ENCODE measurements at places on chromosomes 12 and 14. TPM values are rescaled to one million over a fixed set of nuclear protein-coding genes. Genes with fewer than 3 reads are reported as not detected.

CD4 gene
- 88.8 TPM for polyA plus RNA-seq

- peak; percentile 100 for DNase-seq
These were observed at the start of the genes KLHL28 and TOGARAM1 for GRCh38 chr14:44961554-44962333. Gene KLHL28, minus strand, starts transcription at chr14:44961947. Its CDS starts 16,019 bp downstream, at chr14:44945928. Gene TOGARAM1, plus strand, starts transcription at chr14:44962190. Its CDS starts 232 bp downstream, at chr14:44962422.

DNA sequence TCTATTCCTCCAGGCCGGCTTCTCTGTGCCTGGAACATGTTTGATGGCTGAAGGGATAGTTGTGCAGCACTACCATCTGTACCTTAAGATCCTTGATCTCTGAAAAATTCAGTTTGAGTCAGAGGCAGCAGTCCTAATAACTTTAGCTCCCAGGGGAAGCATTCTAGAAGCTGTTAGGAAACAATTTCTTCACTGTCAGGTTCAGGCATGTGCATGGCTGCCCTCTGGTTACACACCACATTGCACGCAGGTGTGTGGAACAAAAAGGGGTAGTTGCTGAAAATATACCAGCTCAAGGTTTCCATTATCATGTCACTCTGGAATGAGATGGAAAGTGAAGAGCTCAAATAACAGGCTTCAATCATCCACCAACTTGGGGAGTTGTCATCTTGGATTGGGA, 80.1 kb downstream of the CHST11 start:
- no peak for DNase-seq

PLD4 gene
- 3.1 TPM for polyA plus RNA-seq

CD163L1 gene
- polyA plus RNA-seq: 8.9 TPM

DNA sequence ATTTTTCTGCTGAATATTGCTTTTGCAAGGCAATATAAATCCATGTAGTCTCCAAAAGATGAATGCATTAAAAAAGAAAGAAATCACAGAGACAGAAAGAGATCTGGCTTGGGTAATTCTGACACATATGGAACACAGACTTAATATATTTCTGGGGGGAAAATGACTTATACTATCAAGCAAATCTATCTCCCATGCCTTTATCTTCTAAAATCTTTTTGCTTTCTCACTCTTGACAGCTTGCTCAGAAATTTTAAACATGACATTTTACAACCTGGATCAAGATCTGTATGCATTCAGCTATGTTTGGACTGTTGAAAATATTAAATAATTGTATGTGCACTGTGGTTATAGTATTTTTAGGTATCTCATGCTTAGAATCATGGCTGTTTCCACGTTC, 73.0 kb downstream of the KITLG start:
- no peak for DNase-seq

NRXN3 gene
- 1.4 TPM for polyA plus RNA-seq

LTA4H gene
- 148 TPM for polyA plus RNA-seq

HOXC10 gene
- polyA plus RNA-seq: 1.2 TPM

DNA sequence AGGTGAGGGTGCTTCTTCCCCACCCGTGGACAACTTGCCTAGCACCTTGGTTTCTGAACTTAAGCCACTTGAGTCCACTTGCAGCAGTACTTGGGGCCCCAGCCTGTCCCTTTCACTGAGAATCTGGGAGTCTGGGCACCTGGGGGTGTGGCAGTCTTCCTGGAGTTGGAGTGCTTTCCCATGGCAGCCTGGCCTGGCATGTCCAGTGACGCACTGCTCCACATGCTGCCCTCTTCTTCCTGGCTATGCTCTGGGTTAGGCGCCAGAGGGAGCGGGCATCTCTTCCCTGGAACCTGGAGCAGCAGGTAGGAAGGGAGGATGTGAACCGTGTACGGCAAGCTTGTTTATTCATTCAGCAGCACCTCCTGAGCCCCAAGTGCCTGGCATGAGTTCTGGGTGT, 76.4 kb downstream of the PAPOLA start:
- no peak for DNase-seq

KIAA0586 gene
- polyA plus RNA-seq: 20.3 TPM

KMT2D gene
- polyA plus RNA-seq: 47.8 TPM

L3HYPDH gene
- 58.7 TPM for polyA plus RNA-seq

- DNase-seq: no peak
These were observed 83.8 kb upstream of the RFLNA start for GRCh38 chr12:124210991-124211577.

KCNA5 gene
- 1.3 TPM for polyA plus RNA-seq

DNA sequence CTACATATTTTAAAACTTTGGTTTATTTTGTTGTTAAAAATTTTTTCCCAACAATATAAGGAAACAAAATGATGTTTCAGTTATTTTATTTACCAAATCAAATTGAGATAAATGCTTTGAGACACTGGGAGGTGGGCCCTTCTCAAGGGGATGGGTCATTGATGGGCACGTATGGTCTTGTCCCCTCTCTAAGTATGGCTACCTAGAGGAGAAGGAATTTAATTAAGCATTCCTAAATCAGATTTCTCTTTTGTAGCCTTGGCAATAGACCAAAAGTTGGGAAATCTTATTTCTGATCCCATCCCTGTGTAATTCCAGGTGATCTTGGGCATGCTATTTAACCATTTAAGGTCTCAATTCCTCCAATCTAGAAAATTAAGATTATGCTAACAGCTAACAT, 79.0 kb downstream of the SCN8A start:
- DNase-seq: no peak

- DNase-seq: peak; percentile 7
These were observed 324 bp downstream of the POLE start for GRCh38 chr12:132686825-132687210.

GRCh38 chr14:81946834-81947798, 413.5 kb upstream of the SEL1L start:
- DNase-seq: no peak

DNA sequence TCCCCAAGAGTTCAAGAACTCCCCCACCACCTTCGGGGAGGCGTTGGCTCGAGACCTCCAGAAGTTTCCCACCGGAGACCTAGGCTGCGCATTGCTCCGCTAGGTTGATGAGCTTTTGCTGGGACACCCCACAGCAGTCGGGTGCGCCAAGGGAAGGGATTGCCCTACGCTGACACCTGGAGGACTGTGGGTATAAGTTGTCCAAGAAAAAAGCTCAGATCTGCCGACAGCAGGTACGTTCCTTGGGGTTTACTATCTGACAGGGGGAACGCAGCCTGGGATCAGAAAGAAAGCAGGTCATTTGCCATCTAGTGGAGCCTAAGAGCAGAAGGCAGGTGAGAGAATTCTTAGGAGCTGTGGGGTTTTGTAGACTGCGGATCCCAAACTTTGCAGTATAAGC, 98.8 kb downstream of the FRMD6 start:
- DNase-seq: no peak

- DNase-seq: no peak
These were observed 469.6 kb downstream of the RGS6 start for GRCh38 chr14:72401632-72402376.

DNA sequence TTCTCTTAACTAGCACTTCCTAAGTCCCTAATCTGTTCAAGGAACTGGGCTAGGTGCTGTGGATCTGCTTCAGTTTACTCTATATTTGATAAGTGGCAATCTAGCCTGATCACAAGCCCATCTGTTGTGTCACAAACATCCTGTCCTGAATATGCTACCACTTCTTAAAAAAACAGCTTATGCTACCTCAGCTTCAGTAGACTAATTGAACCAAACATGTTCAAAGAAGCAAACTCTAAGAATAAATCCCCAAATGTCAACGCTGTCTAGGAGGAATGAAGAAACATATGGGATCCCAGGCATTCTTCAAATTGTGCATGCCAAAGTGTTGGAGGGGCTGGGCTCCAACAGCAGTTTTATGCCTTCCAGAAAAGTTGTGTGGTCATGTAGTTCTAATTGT, 10.4 kb upstream of the KCNH5 start:
- DNase-seq: no peak

- DNase-seq: no peak
These were observed 380.1 kb downstream of the ALG10 start for GRCh38 chr12:34402228-34402898.

PMCH gene
- 0.23 TPM for polyA plus RNA-seq

SYCP3 gene
- polyA plus RNA-seq: 0.53 TPM

GRCh38 chr12:18135509-18135908, 45.5 kb upstream of the RERGL start:
- DNase-seq: no peak

- DNase-seq: no peak
These were observed 81.2 kb downstream of the BCL11B start for GRCh38 chr14:99190696-99191394.
